ENCODE measurements at places on chromosomes 4 and X. TPM values are rescaled to one million over a fixed set of nuclear protein-coding genes. Genes with fewer than 3 reads are reported as not detected.

The SAGE1 gene
- total RNA-seq = not detected

- no peaks in the 10 kb centered on the region for H3K27me3 ChIP-seq
- H3K4me3 ChIP-seq = no peak within 1 kb of the TSS
- DNase-seq = peak; percentile 77
Measured at GRCh38 chrX:153763989-153764755, at the start of gene PLXNB3. Gene PLXNB3 (plus strand): TSS chrX:153764249. CDS start chrX:153765536, 1,287 bp downstream.

The PASD1 gene
- total RNA-seq = not detected

- no peaks in the 10 kb centered on the region for H3K4me1 ChIP-seq
- H3K27ac ChIP-seq = no peak overlapping the region
- H3K36me3 ChIP-seq = no peaks in the 10 kb centered on the region
- DNase-seq = peak; percentile 13
Measured at GRCh38 chrX:8010105-8010504, 82.9 kb upstream of the PNPLA4 start.

The GPRASP2 gene
- total RNA-seq = 44.0 TPM
